ENCODE measurements at places on chromosomes 7 and 10.

- DNase-seq = no peak
These were observed 20.6 kb upstream of the KDM7A start for GRCh38 chr7:140197218-140197890.

- DNase-seq = no peak
These were observed 59.1 kb downstream of the ARMC3 start for GRCh38 chr10:22986771-22987542.

GRCh38 chr10:73625004-73625883, 16.0 kb downstream of the MYOZ1 start:
- peak; percentile 74 for DNase-seq

- peak; percentile 51 for DNase-seq
These were observed 79.9 kb upstream of the COL13A1 start for GRCh38 chr10:69721690-69722310.

DNA sequence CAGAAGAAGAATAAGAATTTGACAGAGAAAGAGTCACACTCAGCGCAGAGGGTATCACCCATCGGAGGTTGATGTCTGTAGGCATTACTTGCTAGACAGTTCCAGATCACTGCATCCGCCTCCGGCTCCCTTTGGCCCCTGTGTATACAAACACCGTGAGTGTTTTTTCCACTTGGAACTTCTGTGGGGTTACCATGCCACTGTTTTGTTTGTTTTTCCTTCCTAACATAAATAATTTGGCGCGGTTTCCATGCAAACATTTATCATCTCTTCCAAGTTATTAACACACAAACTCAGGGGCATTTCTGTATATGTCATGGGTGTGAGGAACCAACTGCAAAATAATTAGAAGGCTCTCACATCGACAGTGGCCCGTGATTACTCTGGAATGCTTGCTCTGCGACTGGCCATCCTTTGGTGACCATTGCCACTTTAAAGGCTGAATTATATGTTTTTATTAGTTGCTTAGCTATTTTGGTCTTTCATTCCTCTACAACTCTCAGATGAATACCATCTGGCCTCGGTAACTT, 612.2 kb upstream of the MKI67 start:
- DNase-seq = no peak

DNA sequence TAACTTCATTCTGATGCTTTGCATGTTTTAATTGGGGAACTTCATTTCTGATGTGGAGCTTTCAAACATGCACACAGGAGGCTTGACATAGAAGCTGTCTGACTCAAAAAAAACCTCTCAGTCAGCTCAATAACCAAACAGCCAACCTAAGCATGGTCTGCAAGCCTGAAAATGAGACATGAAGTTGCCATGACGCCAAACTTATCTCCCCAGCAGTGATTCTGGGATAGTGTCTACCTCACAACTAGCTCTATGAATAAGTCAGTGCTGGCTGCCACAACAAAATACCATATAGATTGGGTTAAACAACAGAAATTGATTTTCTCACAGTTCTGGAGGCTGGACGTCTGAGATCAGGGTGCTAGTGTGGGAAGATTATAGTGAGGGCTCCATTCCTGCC, 244.2 kb downstream of the CCDC3 start:
- no peak for DNase-seq

- no peak for DNase-seq
These were observed 98.6 kb downstream of the CREM start for GRCh38 chr10:35225204-35225603.

- DNase-seq = no peak
These were observed 6.4 kb downstream of the USP54 start for GRCh38 chr10:73584737-73585136.

GRCh38 chr7:18996583-18996982, 120.9 kb downstream of the TWIST1 start:
- no peak for DNase-seq

DNA sequence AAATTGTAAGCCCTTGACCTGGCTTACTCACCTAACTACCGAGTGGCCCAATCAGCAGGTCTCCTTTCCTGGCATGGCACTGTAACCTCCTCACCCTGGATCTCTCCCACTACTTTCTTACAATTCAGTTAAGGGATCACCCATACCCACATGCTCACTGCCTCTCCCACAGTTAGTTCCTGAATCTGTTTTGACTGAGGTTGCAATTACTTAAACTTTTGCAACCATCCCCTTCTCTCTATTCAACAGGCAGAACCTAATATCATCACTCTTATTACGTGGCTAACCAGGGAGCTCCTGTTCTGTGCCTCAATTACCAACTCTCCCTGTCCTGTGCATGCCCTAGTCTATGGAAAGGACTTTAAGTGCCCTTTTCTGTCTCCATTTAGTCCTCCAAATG, 84.2 kb upstream of the IKZF1 start:
- DNase-seq = no peak

Measured in iPS-NIHi11 (cell line).